ENCODE measurements at places on chromosomes 12 and 14.

- DNase-seq: no peak
Observed at GRCh38 chr12:105420046-105420445, 89.6 kb downstream of the C12orf75 start.

DNA sequence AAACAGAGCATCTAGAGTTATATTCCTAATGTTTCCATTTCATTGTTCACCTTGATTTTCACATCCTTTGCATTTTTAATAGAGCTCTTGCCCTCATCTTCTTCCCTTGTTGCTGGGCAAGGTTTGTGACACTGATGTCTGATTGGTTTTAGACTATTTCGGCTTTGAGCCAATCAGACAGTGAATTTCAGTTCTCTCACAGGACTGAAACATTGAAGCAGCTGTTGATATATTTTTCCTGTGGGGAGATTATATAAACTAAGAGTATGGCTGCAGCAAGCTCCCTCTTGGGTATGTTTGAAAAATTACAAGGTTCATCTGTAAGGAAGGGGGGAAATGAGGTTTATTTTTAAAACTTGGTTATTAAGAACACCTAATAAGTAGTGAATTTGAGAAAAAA, 51.2 kb downstream of the ATF7IP start:
- no peak for DNase-seq

DNA sequence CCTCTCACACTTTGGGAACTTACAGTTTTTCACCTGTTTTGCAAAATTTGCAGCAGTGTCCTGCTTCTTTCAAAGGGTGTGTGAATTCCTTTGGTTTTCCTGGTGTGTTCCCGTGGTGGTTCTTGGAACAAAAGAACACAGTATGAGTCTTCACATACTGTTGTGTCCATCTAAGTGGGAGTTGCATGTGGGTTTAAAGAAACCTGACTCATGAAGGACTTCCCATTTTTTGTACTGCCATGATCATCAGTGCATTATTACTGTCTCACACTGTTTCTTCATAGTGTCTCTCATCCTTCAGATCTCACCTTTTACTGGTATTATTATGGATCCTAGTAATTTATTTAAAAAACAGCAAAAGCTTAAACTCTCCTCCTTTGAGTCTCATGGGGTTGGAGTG, 3.8 kb upstream of the GZMH start:
- DNase-seq: no peak

DNA sequence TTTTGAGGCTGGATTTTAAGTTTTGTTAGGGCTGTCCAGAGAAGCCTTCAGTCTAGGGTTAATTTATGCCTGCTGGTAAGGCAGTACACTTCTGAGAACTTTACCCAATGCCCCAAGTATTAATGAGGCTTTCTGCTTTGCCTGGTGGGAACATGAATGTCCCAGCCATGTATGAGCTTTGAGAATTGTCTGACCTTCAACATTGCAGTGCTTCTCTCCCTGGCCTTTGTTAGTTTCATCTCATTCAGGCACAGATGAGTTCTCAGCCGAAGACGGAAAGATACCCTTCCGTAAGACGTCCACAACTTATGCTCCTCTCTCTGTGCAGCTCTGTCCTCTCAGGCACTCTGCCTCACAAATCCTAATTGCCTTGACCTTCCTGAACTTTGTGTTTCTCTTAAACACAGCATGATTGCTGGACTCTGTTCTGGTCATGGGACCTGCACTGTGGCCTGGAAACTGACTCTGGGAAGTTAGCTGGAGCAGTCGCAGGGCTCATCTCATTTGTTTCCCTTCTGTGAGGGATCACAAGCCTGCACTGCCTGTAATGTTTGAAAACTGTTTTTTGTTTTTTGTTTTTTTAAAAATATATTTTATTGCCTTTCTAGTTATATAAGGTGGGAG, 15.7 kb downstream of the CHPT1 start:
- DNase-seq: no peak

DNA sequence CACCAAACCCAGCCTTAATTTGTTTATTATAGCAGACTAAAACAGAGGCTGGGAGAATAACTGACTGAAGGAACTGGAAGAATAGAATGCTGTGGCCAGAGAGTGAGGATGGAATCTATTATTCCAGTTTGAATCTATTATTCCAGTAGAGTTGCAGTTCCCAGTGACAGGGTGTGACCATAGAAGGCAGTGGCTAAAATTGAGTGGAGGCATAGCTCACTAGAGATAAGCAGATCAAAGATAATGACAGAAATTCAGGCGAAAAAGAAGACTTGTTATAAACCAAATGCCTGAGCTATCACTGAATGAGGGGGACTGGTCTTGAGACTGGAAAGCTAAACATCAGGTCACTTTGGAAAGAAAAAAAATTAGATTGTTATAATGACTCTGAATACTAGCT, 26.0 kb upstream of the SNX6 start:
- no peak for DNase-seq

DNA sequence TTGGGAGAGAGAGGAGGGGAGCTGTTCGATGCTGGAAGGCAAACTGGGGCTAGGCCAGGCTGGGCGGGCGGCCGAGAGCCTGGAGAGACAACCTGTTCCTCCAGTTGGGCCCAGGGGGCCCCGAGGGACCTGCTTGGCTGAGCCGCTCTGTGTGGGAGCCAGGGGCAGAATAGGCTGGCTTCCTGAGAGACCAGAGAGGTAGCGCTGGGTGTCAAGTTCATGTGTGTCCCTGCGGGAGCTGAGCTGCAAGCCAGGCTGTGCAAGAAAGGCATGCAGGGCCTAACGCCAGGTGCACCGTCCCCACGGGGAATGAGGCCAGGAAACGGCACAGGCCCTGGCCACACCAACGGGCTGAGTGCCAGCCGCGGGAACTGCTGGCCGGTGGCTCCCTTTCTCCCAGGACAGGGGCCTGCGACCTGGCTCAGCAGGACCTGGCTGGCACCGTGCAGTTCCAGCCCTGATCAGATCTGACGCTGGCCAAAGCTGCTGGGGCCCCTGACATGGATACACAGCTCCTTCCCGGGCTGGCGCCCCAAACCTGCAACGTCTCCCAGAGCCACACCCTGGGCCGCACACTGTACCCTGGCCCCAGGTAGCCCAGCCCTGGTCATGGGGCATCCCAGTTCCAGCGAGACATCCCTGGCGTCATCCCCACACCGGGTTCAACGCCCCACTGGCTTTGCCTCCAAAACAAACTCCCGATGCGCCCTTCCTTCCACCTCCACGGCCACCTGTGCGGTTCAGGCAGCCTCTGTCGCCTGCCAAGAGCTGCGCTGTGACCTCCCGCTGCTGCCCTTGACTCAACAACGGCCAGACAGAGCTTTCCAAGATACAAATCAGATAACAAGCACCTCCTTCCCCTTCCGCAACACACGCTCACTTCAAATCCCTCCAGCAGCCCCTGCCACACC, 65.0 kb downstream of the RFLNA start:
- DNase-seq: peak; percentile 86

DNA sequence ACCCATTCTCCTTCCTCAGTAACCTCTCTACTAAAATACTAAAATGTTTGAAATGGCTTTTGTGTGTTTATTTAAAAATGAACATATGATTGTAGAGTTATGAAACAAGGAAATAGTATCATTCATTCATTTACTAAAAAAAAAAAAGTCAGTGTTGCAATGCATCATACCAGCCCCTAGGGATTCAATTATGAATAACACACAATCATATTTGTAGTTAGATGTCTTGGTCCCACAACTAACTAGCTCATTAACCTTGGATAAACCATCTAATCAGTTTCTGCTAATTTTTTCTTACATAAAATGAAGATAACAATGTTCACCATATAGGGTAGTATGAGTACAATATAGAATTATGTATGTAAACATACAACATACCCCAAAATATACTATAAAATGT, 183.2 kb downstream of the GRIN2B start:
- no peak for DNase-seq

DNA sequence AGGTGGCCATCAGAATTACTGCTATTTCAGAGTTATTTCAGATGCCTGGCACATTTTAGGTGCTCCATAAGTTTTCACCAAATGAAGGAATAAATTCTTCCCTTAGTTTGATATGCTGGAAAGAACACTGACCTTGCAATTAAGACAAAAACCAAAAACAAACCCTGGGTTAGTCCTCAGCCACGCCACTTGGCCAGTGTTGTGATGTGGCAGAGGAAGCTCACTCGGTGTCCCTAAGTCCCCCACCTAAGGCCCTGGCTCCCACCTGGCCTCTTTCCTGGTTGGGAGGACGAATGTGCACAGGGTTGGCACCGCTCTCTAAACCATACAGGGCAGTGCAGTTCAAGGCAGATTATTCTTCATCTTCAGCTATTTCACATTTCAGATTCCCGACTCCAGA, 13.7 kb upstream of the FGF23 start:
- no peak for DNase-seq
